NCI-H226 (cell line): ENCODE measurements at places on chromosomes 1 and 21.

GRCh38 chr1:243819438-243819839 lies 30.6 kb downstream of the AKT3 start:
- DNase-seq, result no peak

DNA sequence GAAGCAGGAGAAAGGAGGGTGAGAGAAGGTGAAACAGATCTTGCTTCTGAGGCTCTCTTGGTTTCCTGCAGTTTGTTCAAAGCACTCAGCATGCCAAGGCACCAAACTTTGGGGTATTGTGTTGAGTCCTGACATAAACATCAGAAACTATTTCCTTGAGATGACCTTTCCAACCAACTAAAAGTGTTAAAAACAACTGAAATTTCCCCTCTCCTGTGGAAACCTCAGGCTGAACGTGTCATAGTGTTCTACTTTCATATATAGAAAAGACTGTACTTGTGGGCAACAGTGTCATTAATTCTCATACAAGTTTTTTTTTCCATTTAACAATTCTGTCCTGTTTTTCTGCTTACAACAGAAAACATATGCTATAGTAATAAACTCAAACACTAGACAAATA lies 6.3 kb upstream of the LYST start:
- DNase-seq, result no peak

DNA sequence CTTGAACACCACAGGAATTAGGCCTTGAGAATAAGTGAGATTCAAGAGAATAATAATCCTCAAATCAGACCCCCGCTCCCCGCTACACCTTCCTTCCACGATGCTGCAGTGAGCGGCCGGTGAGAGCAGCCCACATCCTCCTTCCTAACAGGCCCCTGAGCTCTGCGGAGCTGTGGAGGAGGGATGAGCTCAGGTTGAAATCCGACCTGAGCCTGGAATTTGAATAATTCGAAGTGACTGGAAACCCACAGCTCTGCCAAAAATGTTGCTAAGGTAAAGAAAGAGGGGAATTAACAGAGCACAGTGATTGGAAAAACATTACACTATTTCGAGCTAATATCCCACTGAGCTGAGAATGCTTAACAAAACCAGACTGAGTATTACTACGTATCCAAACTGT lies 90.0 kb downstream of the URB2 start:
- DNase-seq, result no peak

GRCh38 chr1:108624069-108624468 lies 36.8 kb downstream of the HENMT1 start:
- DNase-seq, result no peak

- peak; percentile 79 for DNase-seq
These were observed 20.9 kb upstream of the RGL1 start for GRCh38 chr1:183783767-183784637.

DNA sequence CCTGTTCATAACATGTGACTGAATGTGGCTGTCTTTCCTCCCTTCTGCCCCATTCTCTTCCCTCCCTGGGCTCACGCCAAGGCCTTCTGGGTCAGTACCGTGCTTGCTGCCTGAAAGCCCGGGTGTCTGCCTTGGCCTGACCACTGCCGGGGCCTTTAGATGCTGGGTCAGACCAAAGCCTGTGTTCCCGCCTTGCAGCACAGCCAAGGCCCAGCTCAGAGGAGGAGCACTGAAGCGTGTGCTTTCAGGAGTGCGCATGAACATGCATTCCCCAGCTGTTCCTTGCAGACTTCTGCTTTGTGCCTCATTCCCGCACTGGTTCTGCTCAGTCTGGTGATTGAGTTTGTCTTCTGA lies 27.0 kb upstream of the SARS1 start:
- DNase-seq, result no peak
